CD14-positive monocyte (primary cell): ENCODE measurements at places on chromosomes 16 and 17.

DNA sequence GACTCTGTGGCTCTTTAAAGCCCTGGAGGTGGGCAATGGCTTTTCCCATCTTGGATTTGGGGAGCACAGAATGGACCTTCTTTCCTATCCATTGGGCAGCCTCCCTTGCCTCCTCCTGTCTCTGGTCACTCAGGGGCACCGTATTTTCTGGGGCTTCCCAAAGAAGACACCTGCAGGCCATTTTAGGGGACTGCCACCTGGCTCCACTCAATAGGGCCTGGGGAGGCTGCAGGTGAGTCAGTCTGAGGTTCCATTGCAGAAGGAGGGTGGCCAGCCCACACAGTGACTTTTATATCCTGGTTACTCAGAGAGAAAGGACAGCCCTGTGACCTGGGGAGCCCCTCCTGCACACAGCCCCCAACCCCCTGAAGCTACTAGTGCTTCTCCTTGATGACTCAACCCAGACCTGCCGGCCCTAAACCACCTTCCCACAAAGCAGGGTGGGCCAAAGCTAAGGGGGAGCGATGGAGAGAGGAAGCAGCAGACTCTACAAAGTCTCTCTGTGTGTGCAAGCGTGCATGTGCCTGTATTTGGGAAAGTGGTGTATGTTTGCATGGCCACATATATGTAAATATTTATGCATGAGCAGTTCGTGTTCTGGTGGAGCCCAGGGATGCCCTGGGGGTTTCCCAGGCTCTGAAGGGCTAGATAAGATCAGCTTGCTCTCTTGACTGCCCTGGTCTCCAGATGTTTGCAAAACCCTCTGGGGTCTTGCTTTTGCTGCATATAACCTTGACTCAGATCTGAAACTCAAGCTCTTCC, 5.0 kb downstream of the CX3CL1 start:
- H3K27ac ChIP-seq, result no peak overlapping the region
- H3K4me3 ChIP-seq, result no peak overlapping the region
- no peaks in the 10 kb centered on the region for H3K27me3 ChIP-seq

GRCh38 chr16:86580063-86580790, 1.9 kb downstream of the FOXL1 start:
- H3K4me3 ChIP-seq, result no peak overlapping the region
- no peak for DNase-seq
- no peaks in the 10 kb centered on the region for H3K36me3 ChIP-seq
- no peak overlapping the region for H3K27ac ChIP-seq
- peaks cover 12% of the 10 kb centered on the region for H3K4me1 ChIP-seq

GRCh38 chr17:81418710-81419318, 23.6 kb downstream of the BAHCC1 start:
- no peak overlapping the region for H3K4me3 ChIP-seq
- no peaks in the 10 kb centered on the region for H3K27me3 ChIP-seq
- peaks cover 34% of the 10 kb centered on the region for H3K4me1 ChIP-seq
- H3K36me3 ChIP-seq, result no peaks in the 10 kb centered on the region

DNA sequence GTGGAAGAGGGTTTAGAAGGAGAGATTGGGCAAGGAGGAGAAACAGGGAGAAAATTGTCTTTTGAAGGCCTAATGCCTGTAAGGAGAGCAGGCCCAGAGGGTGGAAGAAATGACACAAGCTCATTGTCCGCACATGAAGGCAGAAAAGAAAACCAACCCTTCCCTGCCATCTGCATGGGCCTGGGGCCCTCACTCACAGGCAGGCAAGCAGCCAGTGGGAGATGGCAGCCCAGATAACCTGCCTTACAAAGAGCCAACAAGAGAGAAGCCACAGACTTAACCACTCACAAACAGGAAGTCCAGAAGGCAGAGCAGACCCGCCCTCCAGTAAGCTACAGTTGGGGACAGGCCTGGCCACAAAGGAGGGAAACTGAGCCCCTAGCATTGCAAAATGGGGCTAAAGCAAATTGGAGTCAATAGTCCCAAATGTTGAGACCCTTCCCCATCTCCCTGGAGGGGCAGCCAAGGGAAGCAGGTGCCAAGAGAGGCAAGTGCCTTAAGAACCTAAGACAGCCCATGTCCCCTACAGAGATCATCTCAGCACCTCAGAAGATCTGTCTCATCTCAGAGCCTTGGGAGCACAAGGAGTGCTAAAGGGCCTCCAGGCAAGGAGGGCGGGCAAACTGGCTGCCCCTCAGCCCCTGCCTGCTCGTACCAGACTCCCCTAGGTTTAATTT, 7.3 kb upstream of the TSPOAP1 start:
- no peak overlapping the region for H3K4me3 ChIP-seq
- DNase-seq, result peak; percentile 75
- peak overlapping the region; percentile 98 for H3K27ac ChIP-seq
- peaks cover 2% of the 10 kb centered on the region for H3K36me3 ChIP-seq
- no peaks in the 10 kb centered on the region for H3K27me3 ChIP-seq
- peaks cover 81% of the 10 kb centered on the region for H3K4me1 ChIP-seq

- H3K4me3 ChIP-seq, result no peak overlapping the region
- H3K4me1 ChIP-seq, result no peaks in the 10 kb centered on the region
- no peaks in the 10 kb centered on the region for H3K36me3 ChIP-seq
- no peaks in the 10 kb centered on the region for H3K27me3 ChIP-seq
- DNase-seq, result no peak
- no peak overlapping the region for H3K27ac ChIP-seq
Measured at GRCh38 chr17:11539637-11540036, 58.6 kb upstream of the DNAH9 start.

DNA sequence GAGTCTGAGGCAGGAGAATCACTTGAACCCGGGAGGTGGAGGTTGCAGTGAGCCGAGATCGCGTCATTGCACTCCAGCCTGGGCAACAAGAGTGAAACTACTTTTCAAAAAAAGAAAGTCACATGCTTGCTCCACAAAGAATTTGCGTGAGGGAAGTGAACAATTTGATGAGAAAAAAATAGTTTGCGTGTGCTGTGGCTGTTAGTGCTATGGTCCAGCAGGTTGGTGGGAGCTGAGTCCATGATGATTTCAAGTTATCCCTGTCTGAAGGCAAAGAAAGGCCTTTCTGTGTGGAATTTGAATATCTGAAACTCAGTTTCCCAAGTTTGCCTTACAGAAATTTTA, 21.0 kb downstream of the PRCD start:
- H3K4me3 ChIP-seq, result no peak overlapping the region
- DNase-seq, result peak; percentile 40
- peaks cover 69% of the 10 kb centered on the region for H3K4me1 ChIP-seq
- no peaks in the 10 kb centered on the region for H3K27me3 ChIP-seq
- peaks cover 37% of the 10 kb centered on the region for H3K36me3 ChIP-seq

- no peak overlapping the region for H3K27ac ChIP-seq
- no peak for DNase-seq
- H3K27me3 ChIP-seq, result peaks cover 54% of the 10 kb centered on the region
Measured at GRCh38 chr17:35791681-35792350, 3.6 kb downstream of the MMP28 start.

GRCh38 chr17:81300586-81301155, 5.6 kb upstream of the SLC38A10 start:
- H3K27me3 ChIP-seq, result no peaks in the 10 kb centered on the region
- H3K4me3 ChIP-seq, result no peak overlapping the region
- peaks cover 21% of the 10 kb centered on the region for H3K4me1 ChIP-seq
- H3K27ac ChIP-seq, result no peak overlapping the region

GRCh38 chr17:9162275-9162985, 141.1 kb downstream of the NTN1 start:
- no peak overlapping the region for H3K27ac ChIP-seq
- no peaks in the 10 kb centered on the region for H3K4me1 ChIP-seq
- no peak overlapping the region for H3K4me3 ChIP-seq
- no peaks in the 10 kb centered on the region for H3K27me3 ChIP-seq

- H3K4me3 ChIP-seq, result no peak overlapping the region
- no peak for DNase-seq
- no peak overlapping the region for H3K27ac ChIP-seq
- H3K27me3 ChIP-seq, result no peaks in the 10 kb centered on the region
- H3K4me1 ChIP-seq, result no peaks in the 10 kb centered on the region
Measured at GRCh38 chr16:51542981-51543815, 392.1 kb upstream of the SALL1 start.

GRCh38 chr16:48539485-48540221, 70.3 kb downstream of the N4BP1 start:
- no peak overlapping the region for H3K27ac ChIP-seq
- H3K36me3 ChIP-seq, result peaks cover 62% of the 10 kb centered on the region
- peaks cover 23% of the 10 kb centered on the region for H3K4me1 ChIP-seq
- no peaks in the 10 kb centered on the region for H3K27me3 ChIP-seq

DNA sequence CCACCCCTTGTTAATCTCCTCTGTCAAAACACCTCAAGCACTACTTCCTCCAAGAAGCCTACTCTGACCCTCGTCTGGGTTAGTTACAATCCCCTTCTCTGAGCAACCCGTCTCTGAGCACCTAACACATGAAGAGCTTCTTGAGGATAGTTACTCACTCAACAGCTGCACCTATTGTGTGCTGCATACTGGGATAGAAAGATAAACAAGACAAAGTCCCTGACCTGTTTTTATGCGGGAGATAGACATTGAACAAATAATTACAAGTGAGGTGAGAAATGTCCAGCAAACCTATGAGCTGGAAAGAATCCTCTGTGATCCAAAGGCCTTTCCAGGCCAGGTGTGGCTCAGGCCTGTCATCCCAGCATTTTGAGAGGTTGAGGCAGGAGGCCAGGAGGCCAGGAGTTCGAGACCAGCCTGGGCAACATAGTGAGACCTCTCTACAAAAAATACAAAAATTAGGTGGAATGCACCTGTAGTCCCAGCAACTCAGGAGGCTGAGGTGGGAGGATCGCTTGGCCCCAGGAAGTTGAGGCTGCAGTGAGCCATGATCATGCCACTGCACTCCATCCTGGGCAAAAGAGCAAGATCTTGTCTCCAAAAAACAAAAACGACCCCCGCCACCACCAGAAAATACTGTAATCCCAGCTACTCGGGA, 5.5 kb upstream of the ZNF771 start:
- H3K4me1 ChIP-seq, result peaks cover 22% of the 10 kb centered on the region
- H3K27ac ChIP-seq, result no peak overlapping the region
- no peak for DNase-seq
- H3K4me3 ChIP-seq, result no peak overlapping the region
- H3K36me3 ChIP-seq, result no peaks in the 10 kb centered on the region
- H3K27me3 ChIP-seq, result no peaks in the 10 kb centered on the region

DNA sequence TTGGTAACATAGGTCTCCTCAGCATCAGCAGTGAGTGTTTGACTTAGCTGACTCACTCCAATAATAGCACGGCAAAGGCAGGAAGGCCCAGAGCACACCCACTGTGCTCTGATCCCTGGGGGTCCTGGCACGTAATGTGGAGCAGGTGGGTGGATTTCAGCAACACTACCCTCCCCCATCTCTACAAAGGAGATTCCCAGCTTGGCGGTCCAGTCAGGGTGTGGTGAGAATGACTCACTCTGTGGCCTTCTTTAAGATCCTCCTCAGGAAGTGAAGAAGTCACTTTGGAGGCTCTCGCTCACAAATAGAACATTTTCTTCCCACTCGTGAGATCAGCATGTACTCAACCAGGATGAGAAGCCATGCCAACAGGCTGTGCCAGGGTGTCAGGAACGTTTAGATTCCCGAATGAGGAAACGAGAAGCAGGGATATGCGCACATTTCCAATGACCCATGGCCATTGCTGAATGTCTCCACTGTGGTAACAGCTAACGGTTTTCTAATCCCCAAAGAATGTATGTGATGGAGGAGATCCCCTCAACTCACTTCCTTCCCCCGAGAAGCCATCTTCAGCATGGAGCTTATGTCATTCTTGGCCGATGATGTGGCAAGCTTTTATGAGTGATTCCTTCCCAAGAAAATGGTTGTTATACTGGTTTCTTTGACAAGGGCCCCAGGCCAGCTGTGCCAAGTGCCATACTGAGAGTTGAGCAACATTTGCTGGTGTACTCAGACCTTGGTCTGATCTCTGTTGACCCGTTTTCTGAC, 365.2 kb downstream of the C16orf95 start:
- H3K4me3 ChIP-seq, result no peak overlapping the region
- H3K4me1 ChIP-seq, result peaks cover 7% of the 10 kb centered on the region
- H3K27ac ChIP-seq, result no peak overlapping the region
- H3K36me3 ChIP-seq, result no peaks in the 10 kb centered on the region
- DNase-seq, result peak; percentile 10

DNA sequence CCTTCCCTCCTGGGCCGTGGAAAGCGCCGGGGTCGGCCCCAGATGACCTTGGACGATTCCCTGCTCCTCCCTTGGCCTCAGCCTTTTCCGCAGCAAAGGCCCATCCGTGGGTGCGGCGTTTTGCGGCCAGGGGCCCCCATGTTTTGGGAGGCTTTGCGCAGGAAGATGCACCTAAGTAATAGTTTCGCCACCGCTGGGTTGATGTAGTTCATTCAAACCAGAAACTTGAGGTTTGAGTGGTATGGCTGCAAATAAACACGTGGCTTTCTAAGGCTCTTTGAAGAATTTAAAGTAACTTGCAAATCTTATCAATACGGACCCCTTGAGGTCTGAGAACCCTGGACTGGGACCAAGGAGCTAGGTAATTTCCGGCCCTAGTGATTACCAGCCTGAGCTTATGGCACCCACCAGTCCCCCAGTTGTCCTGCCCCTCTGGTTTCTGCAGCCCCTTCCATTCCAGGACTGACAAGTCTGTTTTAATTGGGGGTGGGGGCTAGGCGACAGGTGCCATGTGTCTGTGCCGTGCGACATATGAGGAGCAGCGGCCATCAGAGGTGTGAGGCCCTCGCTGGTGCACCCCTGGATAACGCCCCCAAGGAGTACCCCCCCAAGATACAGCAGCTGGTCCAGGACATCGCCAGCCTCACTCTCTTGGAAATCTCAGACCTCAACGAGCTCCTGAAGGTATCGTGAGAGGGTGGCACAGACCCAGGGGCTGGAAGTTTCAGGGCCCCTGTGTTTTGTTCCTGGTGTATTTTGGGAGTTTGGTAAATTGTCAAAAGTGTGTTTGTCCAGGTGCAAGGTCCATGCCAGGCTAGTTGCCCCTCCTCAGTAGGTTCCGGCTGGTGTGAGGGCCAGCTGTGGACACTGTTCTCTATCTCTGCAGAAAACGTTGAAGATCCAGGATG, 834 bp downstream of the MRPL12 start:
- no peak for DNase-seq
- peak overlapping the region; percentile 97 for H3K27ac ChIP-seq
- peaks cover 32% of the 10 kb centered on the region for H3K4me1 ChIP-seq
- peaks cover 53% of the 10 kb centered on the region for H3K36me3 ChIP-seq
- H3K4me3 ChIP-seq, result peak overlapping the region; percentile 89

DNA sequence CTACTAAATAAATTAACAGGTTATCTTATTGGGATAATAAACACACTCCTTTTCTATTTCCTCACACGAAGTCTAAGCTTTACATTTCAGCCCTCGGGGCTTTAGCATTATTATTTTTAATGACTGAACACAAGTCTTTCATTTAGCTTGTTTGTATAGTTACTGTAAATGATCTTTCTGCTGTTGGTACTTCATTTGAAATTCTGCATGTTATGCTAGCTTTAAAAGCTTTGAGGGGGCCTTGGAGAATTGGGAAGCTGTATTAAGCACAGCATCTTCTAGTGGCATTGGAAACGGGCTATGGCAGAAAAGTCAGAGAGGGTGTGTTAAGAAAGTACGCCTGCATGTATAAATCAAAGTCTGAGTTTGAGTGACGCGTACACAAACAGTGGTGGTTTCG, 243.7 kb downstream of the FTO start:
- peaks cover 16% of the 10 kb centered on the region for H3K4me1 ChIP-seq
- DNase-seq, result no peak
- H3K27ac ChIP-seq, result no peak overlapping the region
- H3K4me3 ChIP-seq, result no peak overlapping the region
- H3K36me3 ChIP-seq, result no peaks in the 10 kb centered on the region
